ENCODE measurements at places on chromosomes 3 and 15. TPM values are rescaled to one million over a fixed set of nuclear protein-coding genes. Genes with fewer than 3 reads are reported as not detected.

ISLR2 gene
- polyA plus RNA-seq = not detected

SEMA6D gene
- polyA plus RNA-seq = not detected

DNA sequence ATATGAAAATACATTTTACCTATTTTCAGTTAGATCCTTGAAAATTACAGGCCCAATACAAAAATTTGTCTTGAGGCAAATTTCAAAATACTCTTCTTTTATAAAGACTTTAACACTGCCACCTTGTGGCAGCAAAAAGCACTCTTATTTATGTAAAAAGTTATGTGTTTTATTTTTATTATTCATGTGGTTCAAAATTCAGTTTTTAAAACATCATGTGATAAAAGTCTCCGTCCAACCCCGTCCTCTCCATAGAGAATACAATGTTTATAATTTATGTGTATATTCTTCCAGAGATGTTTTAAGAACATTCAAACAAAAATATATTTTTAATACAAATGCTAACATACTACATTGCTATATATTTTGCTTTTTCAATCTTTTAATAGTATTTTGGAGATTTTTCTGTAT is 36.9 kb upstream of the TRIM59 start:
- DNase-seq = peak; percentile 13

GRCh38 chr3:37227870-37228549 is 53.6 kb upstream of the LRRFIP2 start:
- peak; percentile 31 for DNase-seq

DNA sequence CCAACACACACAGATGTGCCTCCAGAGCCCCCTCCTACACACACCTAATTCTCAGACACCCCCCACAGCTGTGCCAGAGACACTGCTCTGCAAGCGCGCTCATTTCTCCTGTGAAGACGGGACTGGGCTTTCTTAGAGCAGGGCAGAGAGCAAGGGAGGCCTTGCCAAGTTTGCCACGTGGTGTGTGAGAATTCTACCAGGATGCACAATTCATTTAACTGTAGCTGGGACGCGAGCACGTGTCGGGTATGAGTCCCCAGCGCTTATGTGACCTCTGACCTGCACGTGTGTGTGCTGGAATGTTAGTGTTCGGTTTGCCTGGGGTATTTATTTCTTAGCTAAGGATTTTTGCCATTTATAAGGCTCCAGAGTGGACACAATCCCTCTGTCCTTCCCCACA is 37.0 kb downstream of the FEM1B start:
- no peak for DNase-seq

DNA sequence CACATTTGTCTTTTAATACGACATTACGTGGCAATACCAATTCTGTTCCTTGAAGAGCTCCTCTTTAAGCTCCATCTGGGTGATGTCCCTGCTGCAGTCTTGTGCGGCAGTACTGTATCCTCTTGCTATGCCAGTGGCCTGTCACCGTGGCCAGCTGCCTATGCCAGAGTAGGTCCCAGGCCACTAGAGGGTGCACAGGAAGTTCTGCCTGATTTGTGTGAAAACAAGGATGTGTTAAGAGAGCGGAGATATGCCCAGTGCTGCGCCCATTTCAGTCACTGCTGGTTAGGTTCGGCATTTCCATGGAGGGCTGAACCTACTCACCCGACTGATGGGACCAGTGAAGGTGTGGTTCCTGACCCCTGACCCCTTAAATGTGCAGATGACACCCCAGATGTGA is 25.2 kb downstream of the NIPA1 start:
- DNase-seq = no peak

DNA sequence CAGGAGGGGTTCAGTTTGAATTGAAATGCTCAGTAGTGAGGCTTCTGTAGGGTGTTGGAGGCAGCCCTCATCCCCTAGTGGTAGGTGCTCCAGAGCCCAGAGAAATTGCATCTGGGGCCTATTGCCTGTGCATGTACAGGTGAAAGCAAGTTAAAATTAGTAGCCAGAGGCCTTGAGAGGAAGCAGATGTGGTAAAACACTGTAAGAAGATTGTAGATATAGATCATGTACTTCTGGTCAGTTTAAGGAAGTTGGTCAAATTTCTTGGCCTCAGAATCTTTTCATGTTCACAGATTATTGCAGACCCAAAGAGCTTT is 34.6 kb downstream of the IGSF10 start:
- peak; percentile 5 for DNase-seq

Measured in immature natural killer cell (primary cell).